Dorsolateral prefrontal cortex (tissue), 122 donors: ENCODE measurements at places on chromosomes 3 and 15. TPM values are rescaled to one million over a fixed set of nuclear protein-coding genes. Genes with fewer than 3 reads are reported as not detected.

Gene LYZL4
- total RNA-seq: 0.82 TPM

Gene LSMEM2
- 0.74 TPM for total RNA-seq

Gene PROK2
- 0.41 TPM for total RNA-seq

Gene SGO1
- total RNA-seq: not detected

Gene ADAMTS17
- 9.2 TPM for total RNA-seq

Gene MAP1A
- 587 TPM for total RNA-seq

Gene IL12A
- total RNA-seq: 1.2 TPM

Gene DUOX1
- total RNA-seq: 0.37 TPM

Gene ZNF860
- total RNA-seq: 1.9 TPM

Gene CATSPER2
- total RNA-seq: 35.7 TPM

Gene GOLGA8J
- total RNA-seq: not detected

Gene UBL7
- 90.0 TPM for total RNA-seq

Gene SEMA6D
- 69.3 TPM for total RNA-seq

Gene UNC13C
- total RNA-seq: 39.5 TPM

Gene IQCF5
- not detected for total RNA-seq

Gene ZIC4
- total RNA-seq: 5.3 TPM

Gene RTP1
- total RNA-seq: 1.4 TPM

Gene PARL
- 54.9 TPM for total RNA-seq

Gene DISP2
- total RNA-seq: 29.7 TPM

Gene ZNF662
- 17.4 TPM for total RNA-seq

Gene MOBP
- 763 TPM for total RNA-seq

Gene CD200
- 66.7 TPM for total RNA-seq

Gene COLQ
- total RNA-seq: 10.1 TPM

Gene GANC
- total RNA-seq: 50.1 TPM

Gene CHRNA5
- 2.2 TPM for total RNA-seq

Gene PDIA5
- total RNA-seq: 13.3 TPM

Gene UPK1B
- not detected for total RNA-seq

Gene DTWD1
- 31.1 TPM for total RNA-seq

Gene RLBP1
- total RNA-seq: 8.7 TPM

Gene GAP43
- total RNA-seq: 311 TPM

Gene NOP10
- total RNA-seq: 49.4 TPM

Gene GRK7
- 0.23 TPM for total RNA-seq

Gene CLN6
- total RNA-seq: 31.9 TPM

Gene ANKUB1
- not detected for total RNA-seq

Gene DNAJC19
- 56.7 TPM for total RNA-seq

Gene ONECUT1
- total RNA-seq: 1.6 TPM

Gene MESP2
- total RNA-seq: 0.71 TPM

Gene LTF
- 0.34 TPM for total RNA-seq

Gene MKRN2OS
- total RNA-seq: 0.69 TPM

Gene SERPINI2
- 4.0 TPM for total RNA-seq

Gene CKMT1B
- total RNA-seq: 92.5 TPM

Gene DTX3L
- total RNA-seq: 12.8 TPM

Gene NOX5
- 0.17 TPM for total RNA-seq
